ENCODE measurements at places on chromosomes 6 and 20. TPM values are rescaled to one million over a fixed set of nuclear protein-coding genes. Genes with fewer than 3 reads are reported as not detected.

GRCh38 chr20:3971145-3971544 is 44.2 kb downstream of the RNF24 start:
- DNase-seq, result no peak

Gene CST7
- not detected for total RNA-seq

- no peak for DNase-seq
Measured at GRCh38 chr6:26411751-26412150, 9.7 kb downstream of the BTN3A1 start.

Gene APCDD1L
- total RNA-seq, result 22.5 TPM

- no peak for DNase-seq
Measured at GRCh38 chr6:65711531-65711930, 4.5 kb upstream of the EYS start.

- DNase-seq, result no peak
Measured at GRCh38 chr20:1802385-1803060, 92.7 kb upstream of the SIRPA start.

- DNase-seq, result no peak
Measured at GRCh38 chr20:11001302-11001701, 327.5 kb upstream of the JAG1 start.

Gene KIF13A
- total RNA-seq, result 49.7 TPM

Gene ADTRP
- total RNA-seq, result 1.3 TPM

- no peak for DNase-seq
Measured at GRCh38 chr20:59004763-59005522, 2.1 kb downstream of the CTSZ start.

Gene FABP7
- not detected for total RNA-seq

- no peak for DNase-seq
Measured at GRCh38 chr6:169858935-169859351, 107.5 kb downstream of the ERMARD start.

GRCh38 chr6:140586426-140587061 is 1212.1 kb upstream of the CITED2 start:
- no peak for DNase-seq

Gene MRAP2
- total RNA-seq, result 19.5 TPM

Gene TINAG
- not detected for total RNA-seq

Gene LY6G6D
- not detected for total RNA-seq

DNA sequence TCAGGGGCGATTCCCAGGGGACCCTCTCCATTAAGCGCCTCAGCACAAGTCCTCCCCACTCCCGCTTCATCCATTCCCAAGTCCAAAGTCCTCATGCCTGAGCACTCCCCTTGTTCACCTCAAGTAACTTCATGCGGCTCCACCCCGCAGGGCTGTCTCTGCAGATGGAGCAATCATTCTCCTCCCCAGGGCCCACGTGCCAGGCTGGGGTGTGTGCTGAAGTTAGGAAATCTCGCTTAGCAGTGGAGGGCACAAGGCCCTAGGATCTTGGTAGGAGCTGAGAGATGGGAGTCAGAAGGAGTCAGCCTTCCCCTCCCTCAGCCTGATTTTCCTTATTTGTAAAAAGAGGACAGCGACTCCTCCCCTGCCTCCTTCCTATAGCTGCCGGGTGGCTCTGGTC is 3.5 kb downstream of the TGM3 start:
- DNase-seq, result peak; percentile 59

DNA sequence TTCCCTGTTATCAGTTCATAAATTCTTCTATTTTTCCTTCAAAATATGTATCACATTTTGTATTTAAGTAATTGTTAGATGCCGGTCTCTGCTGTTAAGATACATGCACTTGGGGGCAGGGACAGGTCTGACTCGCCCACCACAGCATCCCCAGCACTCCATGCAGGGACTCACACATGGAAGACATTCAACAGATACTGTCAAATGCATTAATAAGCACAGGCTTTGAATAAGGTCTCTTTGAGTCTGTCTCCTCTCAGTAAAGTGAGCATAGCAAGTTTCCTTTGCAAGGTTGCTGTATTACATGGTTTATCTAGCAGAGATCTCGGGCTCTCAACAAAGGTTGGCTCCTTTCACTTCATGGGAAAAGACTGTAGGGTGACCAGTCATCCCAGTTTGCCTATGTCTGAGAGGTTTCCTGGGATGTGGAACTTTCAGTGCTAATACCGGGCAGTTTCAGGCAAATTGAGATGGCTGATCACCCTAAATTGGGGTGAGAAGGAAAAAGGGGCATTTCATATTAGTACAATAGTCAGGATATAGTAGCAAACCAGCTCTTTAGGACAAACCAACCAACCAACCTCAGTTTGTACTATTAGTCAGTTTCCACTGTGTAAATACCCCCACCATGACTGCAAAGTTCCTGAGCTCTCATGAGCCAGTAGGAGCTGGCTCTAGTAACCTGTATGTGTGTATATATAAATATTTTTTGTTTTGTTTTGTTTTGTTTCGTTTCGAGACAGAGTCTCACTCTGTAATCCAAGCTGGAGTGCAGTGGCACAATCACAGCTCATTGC is 15.0 kb downstream of the JPH2 start:
- DNase-seq, result no peak

GRCh38 chr20:19727251-19727847 is 30.7 kb upstream of the RIN2 start:
- DNase-seq, result no peak

DNA sequence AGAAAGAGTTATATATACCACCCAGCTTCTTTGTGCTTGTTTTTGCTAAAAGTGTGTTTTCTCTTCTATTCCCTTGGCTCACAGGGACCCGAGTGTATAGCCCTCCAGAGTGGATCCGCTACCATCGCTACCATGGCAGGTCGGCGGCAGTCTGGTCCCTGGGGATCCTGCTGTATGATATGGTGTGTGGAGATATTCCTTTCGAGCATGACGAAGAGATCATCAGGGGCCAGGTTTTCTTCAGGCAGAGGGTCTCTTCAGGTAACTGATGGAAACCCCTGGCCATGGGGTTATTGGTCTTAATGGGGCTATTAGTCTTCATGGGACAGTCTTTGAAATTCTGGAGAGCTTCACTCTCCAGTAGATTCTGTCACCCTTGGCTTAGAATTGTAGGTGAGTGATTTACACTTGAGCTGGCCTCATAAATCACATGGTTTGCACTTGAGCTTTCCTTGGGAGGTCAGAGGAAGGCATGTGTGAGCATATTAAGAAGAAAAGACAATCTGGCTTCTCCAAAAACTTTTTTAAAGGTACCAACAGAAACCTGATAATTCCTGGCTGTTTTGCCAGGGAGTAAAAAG is 3.0 kb downstream of the PIM1 start:
- DNase-seq, result no peak

Gene RBM24
- 10.8 TPM for total RNA-seq

Gene BIRC7
- not detected for total RNA-seq

Gene HCRTR2
- not detected for total RNA-seq

Gene UNC5CL
- 0.36 TPM for total RNA-seq

DNA sequence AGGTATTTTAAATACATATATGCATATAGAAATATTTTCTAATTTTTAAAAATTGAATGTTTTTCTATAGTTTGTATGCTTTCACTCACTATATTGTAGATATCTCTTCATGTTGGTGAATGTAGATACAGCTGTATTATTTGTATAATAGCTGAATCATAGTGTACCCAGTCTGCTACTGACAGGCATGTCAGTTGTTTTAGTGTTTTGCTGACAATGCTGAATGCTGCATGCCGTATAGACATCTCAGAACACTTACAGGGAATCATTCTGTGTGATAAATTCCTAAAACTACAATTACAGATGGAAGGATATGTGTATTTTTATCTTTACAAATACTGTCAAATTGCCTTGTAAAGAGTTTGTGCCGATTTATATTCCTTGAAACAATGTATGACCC is 175.4 kb downstream of the SIM1 start:
- DNase-seq, result no peak

All from chondrocyte (in vitro differentiated cells).